Myocyte (in vitro differentiated cells): ENCODE measurements at places on chromosomes 5 and 9.

DNA sequence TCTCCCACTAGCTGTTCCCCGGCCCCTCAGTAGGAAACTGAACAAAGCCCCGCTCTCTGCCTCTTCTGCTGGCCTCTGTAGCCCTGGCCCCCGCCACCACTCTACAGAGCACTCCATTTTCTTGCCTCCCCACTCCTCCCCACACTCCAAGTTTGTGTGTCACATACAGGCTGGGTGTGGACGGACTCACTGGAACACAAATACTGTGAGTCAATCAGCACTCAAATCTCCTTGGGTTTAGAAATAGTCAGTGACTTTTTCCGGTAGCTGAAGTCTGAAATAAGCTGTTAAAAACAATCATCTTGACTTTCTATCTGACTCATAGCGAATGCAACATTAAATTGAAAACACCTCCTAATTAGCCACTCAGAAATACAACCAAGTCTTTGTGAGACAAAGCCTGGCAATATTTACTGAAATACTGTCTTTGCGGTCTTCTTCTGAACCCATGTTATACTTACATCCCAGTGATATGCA lies 122.5 kb downstream of the LHFPL2 start:
- DNase-seq: peak; percentile 60

- DNase-seq: no peak
These were observed 16.8 kb downstream of the FAM78A start for GRCh38 chr9:131259432-131259898.

DNA sequence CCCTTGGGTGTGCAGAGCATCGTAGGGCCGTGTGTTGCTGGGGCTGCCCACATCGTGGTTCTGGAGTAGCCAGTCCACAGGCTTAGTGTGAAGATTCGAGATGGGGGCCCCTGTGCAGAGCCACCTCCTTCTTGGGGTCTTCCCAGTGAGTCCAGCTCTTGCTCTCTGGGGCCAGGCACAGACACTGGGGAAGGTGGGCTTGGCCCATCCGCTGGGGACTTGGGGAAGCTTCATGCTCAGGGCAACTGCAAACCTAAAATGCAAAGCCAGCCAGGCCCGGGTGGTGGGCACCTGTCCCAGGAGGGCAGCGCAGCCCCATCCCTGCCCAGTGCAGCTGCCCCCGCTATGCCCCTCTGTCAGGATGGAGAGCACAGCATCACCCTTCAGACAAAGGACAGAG lies 46.4 kb upstream of the LRRC14B start:
- no peak for DNase-seq

GRCh38 chr9:79362100-79363081 lies 209.4 kb upstream of the TLE4 start:
- DNase-seq: no peak
